T-helper 1 cell (primary cell): ENCODE measurements at places on chromosomes 11 and 22.

- peak; percentile 23 for DNase-seq
These were observed 108.4 kb downstream of the GGTLC2 start for GRCh38 chr22:22752556-22753477.

DNA sequence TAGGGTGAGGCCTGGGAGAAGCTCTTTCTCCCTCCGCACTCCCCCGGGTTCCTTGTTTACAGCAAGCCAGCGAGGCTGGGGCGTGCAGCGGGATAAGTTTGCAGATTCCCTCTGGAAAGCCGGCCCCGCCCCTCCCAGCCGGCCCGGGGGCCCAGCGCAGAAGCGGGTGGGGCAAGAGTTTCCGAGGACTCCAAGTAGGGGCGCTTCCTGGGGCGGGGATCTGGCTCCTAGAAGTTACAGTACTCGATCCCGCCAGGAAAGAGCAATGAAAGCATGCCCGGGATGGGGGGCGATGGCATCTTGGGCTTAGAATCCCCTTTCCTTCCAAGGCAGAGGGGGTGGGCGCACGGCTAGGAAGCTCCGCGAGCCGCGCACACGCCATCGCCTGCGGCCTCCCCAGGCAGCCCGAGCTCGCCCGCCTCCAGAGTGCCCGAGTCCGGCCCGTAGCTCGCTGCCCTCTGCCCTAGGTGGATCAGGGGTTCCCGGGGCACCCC lies 385 bp downstream of the TST start:
- no peak for DNase-seq

GRCh38 chr11:55697817-55698216 lies 35.8 kb downstream of the OR4C6 start:
- DNase-seq = no peak

- no peak for DNase-seq
These were observed 90.6 kb downstream of the LARGE1 start for GRCh38 chr22:33829546-33830280.
